Neural progenitor cell (in vitro differentiated cells): ENCODE measurements at places on chromosomes 12 and 14.

DNA sequence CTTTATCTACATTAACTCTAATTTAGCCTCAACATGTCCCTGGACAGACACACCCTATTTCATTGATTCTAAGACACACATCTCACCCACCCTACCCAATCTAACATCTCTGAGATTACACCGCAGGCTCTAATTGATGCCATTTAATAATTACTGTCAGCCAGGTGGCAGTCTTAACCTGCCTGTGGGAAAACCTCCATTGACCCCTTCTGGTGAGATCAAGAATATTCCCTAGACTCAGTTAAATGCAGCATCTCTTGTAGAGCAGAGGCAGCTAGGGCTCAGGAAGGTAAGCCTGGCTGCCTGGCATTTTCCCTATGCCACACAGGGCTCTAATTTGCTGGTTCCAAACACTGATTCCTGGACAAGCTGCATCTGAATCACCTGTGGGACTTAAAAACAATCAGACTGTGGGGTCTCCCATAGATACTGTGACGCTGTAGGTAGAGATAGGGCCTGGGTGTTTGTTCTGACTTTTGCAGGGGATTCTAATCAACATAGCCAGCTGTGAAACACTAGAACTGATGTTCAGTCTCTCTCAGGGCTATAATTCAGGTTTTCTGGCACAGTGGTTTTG lies 14.3 kb downstream of the MCRS1 start:
- DNase-seq = peak; percentile 64

GRCh38 chr14:96730386-96730785 lies 66.8 kb upstream of the VRK1 start:
- DNase-seq = no peak

- DNase-seq = no peak
These were observed 80.0 kb upstream of the RPH3A start for GRCh38 chr12:112711507-112711906.

DNA sequence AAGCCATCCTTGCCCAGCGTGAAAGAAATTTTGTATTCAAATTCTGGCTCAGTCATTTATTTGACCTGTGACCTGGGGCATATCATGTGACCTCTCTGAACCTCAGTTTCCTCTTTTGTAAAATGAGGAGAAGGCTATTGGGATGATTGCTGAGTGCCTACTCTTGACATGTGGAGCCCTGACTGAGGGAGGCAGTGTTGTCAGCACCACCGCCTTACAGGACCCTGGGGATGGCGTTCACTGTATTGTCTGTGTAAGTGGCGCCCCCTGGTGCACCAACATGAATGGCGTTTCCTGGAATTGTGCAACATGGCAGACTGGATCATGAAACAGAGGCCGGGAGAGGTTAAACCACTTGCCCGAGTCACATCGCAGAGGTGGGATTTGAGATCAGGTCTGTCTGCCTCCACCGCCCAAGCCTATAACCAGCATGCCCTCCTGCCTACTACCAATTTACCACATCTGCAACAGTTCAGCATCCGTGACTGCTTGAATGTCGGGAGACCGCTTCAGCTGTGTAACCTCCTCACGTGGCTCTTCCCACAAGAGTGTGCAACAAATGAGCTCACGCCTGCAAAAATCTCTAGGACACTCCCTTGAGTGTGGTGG lies 20.1 kb upstream of the CCDC63 start:
- peak; percentile 92 for DNase-seq

- DNase-seq = no peak
These were observed 32.0 kb downstream of the RFLNA start for GRCh38 chr12:124326871-124327270.

DNA sequence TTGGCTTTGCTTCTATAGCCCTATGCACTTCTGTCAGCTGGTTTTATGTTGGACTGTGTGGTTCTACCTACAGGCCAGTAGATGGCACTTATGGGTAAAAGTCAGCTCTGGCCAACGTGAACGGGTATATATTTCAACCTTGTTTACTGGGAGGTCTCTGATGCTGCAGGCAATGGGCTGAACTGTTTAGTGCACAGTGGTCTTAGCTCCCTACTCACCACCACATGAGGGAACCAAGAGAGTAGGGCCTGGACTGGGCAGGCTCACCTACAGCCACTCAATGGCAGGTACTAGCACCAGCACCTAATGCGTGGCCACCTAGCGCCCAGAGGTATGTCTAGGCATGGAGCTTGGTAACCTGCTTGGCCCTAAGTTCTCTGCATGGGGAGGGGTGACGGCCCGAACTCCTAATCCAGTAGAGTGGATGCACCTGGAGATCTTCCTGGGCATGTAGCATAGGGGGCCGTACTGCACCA lies 481.8 kb downstream of the TMEM117 start:
- DNase-seq = peak; percentile 65

DNA sequence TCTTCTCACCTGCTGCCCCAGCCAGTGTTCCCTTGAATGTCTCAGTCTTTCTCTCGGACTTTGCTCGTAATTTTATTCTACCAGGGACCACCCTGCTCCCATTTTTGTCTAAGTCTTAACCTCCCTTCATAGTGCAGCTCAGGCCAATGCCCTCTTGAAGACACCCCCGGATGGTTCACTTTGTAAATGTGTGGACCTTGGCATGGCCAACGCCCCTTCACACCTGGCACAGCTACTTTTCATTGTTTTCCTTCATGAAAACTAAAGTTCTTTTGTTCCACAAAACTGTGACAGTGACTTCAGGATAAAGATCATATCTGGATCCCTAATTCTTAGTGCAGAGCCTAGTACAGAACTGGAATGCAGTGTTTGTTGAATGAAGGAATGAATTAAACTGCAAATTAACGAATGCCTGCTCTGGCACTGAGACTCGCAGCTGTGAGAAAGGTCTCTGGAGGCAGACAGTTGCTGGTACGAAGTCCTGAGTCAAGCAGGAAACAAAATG lies 3.5 kb upstream of the RNASE4 start:
- no peak for DNase-seq

- no peak for DNase-seq
These were observed 31.4 kb downstream of the P2RX4 start for GRCh38 chr12:121241156-121241970.

- DNase-seq = no peak
These were observed 29.8 kb downstream of the NCOR2 start for GRCh38 chr12:124537525-124538193.

- DNase-seq = no peak
These were observed 5.0 kb upstream of the RAPGEF3 start for GRCh38 chr12:47763481-47764346.

- no peak for DNase-seq
These were observed 19.7 kb upstream of the FOXJ2 start for GRCh38 chr12:8012651-8013309.

DNA sequence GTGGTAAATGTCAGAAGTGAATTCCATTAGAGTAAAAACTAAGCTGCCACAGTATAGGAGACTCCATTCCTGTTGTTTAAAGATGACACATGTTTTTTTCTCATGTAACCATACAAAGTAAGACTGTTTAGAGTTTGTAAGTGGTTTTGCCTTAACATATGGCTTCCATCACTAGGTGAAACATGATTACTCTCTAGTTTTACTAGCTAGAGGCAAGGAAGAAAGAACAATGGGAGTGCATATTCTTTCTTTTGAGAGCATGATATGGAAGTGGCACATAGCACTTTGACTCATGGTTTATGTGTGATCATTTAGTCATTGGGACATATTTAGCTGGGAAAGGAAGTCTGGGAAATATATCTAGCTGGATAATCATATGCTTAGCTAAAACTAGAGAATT lies 7.7 kb downstream of the ATF7IP start:
- no peak for DNase-seq

GRCh38 chr12:49730568-49731101 lies 10.7 kb upstream of the TMBIM6 start:
- DNase-seq = no peak

- peak; percentile 95 for DNase-seq
These were observed at the start of gene GDF11 for GRCh38 chr12:55742719-55743405. GDF11 (plus strand) TSS chr12:55743122; CDS start chr12:55743317, 195 bp downstream.
